CD4-positive, alpha-beta T cell treated with Interleukin-21 for 1 hour (primary cell): ENCODE measurements at places on chromosomes 13 and 19.

DNA sequence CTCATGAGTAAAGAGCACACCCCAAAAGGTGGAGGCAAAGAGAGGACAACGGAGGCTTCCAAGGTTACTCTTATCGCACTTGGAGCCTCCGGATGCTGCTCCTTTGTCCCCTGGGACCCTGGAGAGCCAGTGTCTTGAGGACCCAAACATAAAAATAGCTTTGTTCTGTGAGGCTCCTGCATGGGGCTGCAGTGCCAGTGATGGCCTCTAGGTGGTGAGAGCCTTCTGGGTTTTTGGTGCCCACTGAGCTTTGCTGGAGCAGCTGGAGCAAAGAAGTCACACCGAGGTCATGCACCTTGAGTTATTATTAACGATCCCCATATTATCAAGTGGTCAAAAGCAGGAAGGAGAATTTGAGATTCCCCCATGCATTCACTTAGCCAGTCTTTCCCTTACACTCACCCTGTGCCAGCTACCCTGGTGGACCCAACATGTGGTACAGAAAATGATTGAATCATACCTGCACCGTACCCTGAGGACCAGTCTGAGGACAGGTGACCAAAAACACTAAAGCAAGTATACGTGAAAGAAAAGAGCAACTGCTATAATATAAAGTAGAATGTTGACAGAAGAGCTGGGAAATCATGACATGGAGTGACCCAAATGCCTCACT is 41.5 kb downstream of the ZNF682 start:
- peak; percentile 42 for DNase-seq

DNA sequence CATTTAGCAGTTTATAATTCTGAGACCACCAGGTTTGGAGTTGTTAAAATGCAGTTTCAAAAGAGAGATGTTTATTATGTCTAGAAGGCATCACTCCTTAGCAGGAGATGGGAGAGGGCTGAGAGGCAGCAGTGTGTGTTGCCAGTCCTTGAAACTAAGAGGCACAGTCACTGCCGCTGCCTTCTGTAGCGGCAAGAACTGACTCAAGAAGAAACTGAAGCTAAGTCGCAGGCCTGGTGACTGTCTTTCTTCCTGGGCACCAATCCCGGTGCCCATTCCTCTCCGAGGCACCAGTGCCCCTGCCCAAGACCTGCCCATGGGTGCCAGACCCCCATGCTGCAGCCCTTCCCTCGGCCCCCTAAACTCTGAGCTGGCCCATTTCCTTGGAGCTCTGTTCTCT is 20.1 kb downstream of the N4BP2L1 start:
- DNase-seq = no peak

DNA sequence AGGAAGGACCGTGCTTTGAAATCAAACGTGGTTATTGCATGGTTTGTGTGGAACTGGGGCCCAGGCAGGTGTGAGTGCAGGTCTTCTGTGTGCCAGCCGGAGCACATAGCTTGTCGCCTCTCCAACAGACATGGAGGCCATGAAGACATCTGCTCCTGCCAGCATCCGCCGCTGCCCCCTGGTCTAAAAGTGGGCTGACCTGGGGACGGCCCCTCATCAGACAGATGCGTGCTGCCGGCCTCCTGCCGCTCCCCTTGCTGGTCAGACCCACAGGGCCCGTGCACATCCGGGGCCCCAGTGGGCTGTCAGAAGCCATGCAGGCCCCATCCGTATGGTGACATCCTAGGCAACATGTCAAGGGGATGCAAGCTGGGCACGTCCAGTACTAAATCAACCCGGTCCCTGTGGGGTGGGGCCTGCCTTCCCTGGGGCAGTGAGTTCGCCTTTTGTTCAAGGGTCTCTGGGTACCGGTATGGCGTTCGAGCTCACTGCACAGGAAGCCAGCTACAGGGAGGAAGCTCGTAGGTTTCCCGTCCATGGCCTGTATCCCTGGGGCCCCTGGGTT is 88.0 kb upstream of the MCF2L start:
- no peak for DNase-seq

- DNase-seq = no peak
Measured at GRCh38 chr13:43787997-43788396, 1.2 kb upstream of the ENOX1 start.

DNA sequence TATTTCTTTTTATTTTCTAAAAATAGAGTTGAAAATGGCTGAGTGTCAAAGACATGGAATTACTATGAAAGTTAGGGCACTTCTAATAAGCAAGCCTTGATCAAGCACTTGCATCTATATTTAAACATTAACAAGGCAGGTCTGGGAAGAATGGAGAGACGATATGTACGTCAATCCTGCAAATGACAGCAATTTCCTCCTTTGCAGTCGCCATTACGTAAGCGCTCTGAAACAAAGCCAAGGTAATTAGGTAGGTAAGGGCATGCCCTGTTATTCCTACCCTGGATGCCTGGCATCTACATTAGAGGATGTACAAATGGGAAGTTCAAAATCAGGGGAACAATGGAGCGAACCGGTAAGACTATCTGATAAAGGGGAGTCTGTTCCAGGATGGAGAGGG is 664.0 kb upstream of the ARGLU1 start:
- no peak for DNase-seq

- no peak for DNase-seq
Measured at GRCh38 chr13:29503041-29503837, 92.2 kb downstream of the SLC7A1 start.

DNA sequence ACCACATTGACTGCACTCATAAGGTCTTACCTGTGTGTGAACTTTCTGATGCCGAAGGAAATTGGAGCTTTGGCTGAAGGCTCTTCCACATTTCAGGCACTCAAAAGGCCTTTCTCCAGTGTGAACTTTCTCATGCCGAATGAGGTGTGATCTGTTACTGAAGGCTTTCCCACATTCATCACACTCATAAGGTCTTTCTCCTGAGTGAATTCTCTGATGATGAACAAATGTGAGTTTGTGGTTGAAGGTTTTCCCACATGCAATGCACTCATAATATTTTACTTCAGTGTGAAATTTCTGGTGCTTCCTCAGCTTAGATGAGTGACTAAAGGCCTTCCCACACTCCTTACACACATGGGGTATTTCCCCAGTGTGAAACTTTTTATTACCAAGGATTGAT is 5.7 kb downstream of the ZNF132 start:
- DNase-seq = no peak

- DNase-seq = no peak
Measured at GRCh38 chr13:26498656-26499601, 58.6 kb upstream of the WASF3 start.

DNA sequence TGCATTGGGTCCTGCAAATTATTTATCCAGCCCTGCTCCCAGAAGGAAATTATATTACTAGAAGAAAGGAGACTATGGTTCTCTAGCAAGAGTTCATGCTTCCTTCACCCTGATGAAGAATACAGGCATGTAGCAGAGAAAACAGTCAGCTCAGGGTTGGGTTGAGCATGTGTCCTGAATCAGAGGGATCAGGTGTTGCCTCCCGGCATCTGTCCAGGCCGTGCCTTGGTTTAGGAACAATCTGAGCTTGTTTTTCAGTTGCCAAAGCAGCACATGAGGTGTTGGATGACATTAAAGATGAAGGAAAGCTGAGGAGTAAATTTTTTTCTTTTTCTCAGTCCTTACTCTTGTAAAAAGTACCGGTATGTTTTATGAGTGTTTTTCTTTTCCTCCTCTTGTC is 62.0 kb downstream of the KL start:
- DNase-seq = no peak

- DNase-seq = no peak
Measured at GRCh38 chr13:20149762-20150161, 11.1 kb downstream of the GJA3 start.

DNA sequence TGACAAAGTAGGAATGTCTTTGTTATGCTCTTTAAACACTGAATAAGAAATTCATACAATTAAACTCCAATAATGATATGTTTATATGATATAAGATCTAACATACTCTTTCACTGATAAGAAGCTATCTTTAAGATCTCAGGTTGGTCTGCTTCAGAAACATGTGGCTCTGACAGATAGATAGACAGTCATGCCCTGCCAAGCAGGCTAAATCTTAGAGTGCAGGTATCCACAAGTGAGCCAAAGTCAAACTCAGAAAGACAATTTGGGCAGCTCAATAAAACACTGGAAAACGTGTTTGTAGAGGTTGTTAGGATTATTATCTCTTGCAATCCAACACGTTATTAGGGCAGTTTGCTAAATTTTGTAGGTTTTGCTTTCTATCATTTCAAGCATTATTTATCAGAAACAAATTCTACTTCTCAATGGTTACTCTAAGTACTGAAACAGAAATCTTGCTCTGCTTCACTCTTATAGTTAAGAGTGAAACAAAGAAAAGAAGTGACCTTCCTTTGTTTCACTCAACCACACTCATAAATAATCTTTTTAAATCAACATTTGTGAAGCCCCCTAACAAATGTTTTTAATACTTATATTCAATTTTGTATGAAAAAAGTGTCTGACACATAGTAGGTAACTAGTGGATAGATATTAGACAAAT is 1255.6 kb downstream of the DIAPH3 start:
- no peak for DNase-seq

GRCh38 chr19:39264306-39265290 is 3.6 kb upstream of the IFNL2 start:
- no peak for DNase-seq

- DNase-seq = no peak
Measured at GRCh38 chr13:32828711-32829110, 187.5 kb upstream of the KL start.

DNA sequence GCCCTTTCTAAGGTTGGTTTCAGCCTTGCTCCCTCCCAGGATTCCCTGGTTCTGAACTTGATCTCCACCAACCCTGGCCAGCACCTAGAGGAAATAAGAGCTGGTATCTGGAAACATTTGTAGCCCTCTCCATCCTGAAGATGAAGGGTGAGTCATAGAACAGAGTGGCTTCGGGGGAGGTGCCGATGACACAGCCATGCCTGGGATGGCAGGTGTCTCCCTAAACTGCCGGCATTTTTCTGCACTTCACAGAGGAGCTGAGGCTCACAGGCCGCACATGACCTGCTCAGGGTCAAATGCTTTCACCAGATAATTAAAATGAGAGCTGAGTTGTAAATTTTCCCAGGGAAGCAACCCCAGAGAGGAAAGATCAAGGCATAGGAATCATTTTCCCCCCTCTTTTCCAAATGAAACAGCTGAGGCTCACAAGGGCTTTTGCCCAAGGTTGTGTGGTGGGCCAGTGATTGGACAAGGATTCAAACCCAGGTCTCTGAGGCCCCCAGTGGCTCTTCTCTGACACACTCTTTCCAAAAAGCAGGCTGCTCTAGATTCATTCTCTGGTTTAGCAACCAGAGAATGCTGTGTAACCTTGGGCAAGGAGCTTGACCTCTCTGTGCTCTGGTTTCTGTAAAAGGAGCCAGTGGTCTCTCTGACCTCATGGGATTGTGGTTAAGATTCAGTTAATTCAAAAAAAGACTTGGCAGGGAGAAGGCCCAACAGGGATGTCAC is 1.2 kb upstream of the SLC25A42 start:
- DNase-seq = no peak

- no peak for DNase-seq
Measured at GRCh38 chr13:100673376-100673712, 1.3 kb downstream of the TMTC4 start.

DNA sequence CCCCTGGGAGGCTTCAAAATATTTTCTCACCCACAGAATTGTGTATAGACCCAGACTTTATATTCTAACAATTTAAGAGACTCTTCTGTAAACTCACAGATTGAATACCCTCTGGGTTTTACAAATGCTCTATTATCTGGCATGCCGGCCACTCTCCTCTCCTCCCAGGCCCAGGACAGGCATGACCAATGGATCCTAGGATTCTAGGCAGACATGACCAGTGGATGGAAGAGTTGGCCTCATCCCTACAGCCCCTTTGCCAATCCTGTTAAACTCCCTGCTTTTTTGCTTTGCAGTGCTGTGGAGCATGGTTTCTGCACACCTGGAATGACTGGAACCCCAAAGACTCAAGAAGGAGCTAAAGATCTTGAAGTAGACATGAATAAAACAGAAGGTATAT is 5.8 kb downstream of the ACSBG2 start:
- DNase-seq = no peak

GRCh38 chr13:108044954-108045353 is 170.4 kb downstream of the LIG4 start:
- no peak for DNase-seq

DNA sequence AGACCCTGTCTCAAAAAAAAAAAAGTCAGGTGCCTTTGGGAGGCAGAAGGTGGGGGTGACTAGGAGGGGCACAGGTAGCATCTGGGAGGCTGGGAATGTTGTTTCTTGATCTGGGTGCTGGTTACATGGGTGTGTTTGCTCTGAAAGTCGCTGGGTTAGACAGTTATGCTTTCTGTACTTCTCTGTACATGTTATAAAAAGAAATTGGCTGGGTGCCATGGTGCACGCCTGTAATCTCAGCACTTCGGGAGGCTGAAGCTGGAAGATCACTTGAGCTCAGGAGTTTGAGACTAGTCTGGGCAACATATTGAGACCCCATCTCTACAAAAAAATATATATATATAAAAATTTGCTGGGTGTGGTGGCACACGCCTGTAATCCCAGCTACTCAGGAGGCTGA is 15.1 kb downstream of the NOSIP start:
- no peak for DNase-seq

DNA sequence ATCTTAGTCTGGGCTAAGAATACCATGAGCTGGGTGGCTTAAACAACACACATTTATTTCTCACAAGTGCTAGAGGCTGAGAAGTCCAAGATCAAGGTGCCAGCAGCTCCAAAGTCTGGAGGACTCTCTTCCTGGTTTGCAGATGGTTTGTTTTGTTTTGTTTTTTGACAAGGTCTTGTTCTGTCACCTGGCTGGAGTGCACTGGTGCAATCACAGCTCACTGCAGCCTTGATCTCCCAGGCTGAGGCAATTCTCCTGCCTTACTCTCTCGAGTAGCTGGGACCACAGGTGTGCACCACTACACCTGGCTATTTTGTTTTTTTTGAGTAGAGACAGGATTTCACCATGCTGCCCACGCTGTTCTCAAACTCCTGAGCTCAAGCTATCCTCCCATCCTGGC is 15.5 kb downstream of the APLP1 start:
- DNase-seq = no peak

GRCh38 chr13:114260814-114261213 is 20.6 kb upstream of the UPF3A start:
- DNase-seq = no peak

DNA sequence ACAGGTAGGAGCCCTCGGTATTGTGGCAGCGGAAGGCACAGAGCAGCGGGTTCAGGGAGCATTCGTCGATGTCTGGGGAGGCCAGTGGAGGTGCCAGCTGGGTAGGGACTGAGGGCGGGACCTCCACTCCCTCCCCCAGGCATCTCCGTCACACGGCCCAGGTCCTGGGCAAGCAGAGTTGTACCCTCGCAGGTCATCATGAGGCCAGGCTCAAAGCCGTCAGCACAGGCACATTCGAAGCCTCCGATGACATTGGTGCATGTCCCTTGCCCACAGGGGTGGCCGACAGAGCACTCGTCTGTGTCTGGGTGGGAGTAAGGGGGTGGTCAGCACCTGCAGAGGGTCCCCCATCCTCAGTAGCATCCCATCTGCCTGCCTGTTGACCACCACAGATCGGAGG is 35.3 kb downstream of the CCL25 start:
- DNase-seq = no peak

DNA sequence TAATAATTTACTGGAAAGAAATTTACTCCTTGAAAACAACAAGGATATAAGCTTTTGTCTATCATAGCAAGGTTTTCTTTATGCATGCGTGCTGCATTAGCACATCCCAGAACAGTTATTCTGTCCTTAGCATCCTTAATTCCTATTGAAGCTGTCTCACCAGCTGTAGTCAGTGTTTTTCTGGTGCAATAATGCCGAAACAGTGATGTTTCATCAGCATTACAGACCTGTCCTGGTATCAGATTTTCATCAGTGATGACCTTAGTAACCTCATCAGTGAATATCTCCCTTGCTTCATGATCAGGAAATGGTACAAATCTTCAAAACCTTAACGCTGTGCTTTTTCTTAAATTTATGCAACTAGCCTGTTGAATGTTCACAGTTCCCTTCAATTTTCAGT is 264.7 kb upstream of the STARD13 start:
- DNase-seq = no peak
